ENCODE measurements at places on chromosomes 4 and X. TPM values are rescaled to one million over a fixed set of nuclear protein-coding genes. Genes with fewer than 3 reads are reported as not detected.

The CSAG1 gene
- not detected for total RNA-seq

The CTAG2 gene
- total RNA-seq: not detected

The FGA gene
- 35.4 TPM for total RNA-seq

The SLC16A2 gene
- 7.2 TPM for total RNA-seq

The BANK1 gene
- total RNA-seq: 12.2 TPM

The ARAP2 gene
- total RNA-seq: 74.5 TPM

GRCh38 chrX:133333154-133333750 is 82.0 kb downstream of the GPC4 start:
- H3K4me1 ChIP-seq: no peaks in the 10 kb centered on the region
- H3K27ac ChIP-seq: no peak overlapping the region
- no peaks in the 10 kb centered on the region for H3K36me3 ChIP-seq
- H3K4me3 ChIP-seq: no peak overlapping the region
- no peak for DNase-seq
- H3K27me3 ChIP-seq: no peaks in the 10 kb centered on the region

- H3K27ac ChIP-seq: no peak overlapping the region
- no peaks in the 10 kb centered on the region for H3K4me1 ChIP-seq
- no peak overlapping the region for H3K4me3 ChIP-seq
- DNase-seq: no peak
- no peaks in the 10 kb centered on the region for H3K36me3 ChIP-seq
These were observed 111.2 kb downstream of the COL25A1 start for GRCh38 chr4:109191216-109191615.

DNA sequence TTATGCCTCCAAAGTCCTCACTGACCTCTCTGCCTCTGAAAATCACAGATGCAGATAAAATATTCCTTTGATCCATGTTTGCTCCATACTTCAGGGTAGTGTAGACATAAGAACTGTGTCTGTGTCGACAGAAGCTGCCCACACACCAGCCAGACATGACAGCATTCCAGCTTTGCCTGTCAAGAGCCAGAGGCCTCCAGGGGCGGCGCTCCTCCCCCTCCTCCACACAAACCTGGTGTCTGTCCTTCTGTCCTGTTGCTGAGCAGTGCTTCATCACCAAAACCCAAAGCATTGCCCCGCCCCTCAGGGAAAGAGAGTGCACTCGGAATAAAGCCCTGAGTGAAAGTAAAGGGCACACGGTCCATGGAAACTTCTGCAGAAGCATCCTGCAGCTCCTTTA is 379.4 kb downstream of the FBXW7 start:
- H3K27me3 ChIP-seq: no peaks in the 10 kb centered on the region
- no peaks in the 10 kb centered on the region for H3K4me1 ChIP-seq
- H3K27ac ChIP-seq: no peak overlapping the region
- H3K36me3 ChIP-seq: no peaks in the 10 kb centered on the region
- DNase-seq: no peak

GRCh38 chr4:114005569-114006442 is 26.4 kb upstream of the ARSJ start:
- no peak for DNase-seq
- H3K4me1 ChIP-seq: peaks cover 10% of the 10 kb centered on the region
- no peaks in the 10 kb centered on the region for H3K27me3 ChIP-seq
- no peak overlapping the region for H3K4me3 ChIP-seq
- no peaks in the 10 kb centered on the region for H3K36me3 ChIP-seq

- H3K4me3 ChIP-seq: no peak overlapping the region
- H3K36me3 ChIP-seq: no peaks in the 10 kb centered on the region
- H3K27ac ChIP-seq: no peak overlapping the region
- DNase-seq: no peak
- no peaks in the 10 kb centered on the region for H3K4me1 ChIP-seq
These were observed 42.5 kb downstream of the FAAH2 start for GRCh38 chrX:57329008-57329407.

DNA sequence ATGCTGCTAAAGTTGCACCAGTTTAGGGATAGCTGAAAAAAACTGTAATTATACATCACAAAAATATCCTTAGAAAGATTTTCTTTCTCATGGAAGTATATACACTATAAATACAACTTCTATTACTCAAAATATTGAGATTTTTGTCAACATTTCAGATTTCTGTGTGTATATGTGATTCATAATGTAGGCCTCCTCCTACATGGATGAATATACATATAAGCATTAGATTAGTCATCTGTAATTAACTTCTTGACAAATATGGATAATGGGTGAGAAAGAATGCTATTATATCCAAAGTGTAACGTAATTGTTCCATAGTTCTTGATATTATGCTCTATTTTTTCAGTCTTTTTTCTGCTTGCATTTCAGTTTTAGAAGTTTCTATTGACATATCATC is 124.9 kb downstream of the CBLL2 start:
- no peaks in the 10 kb centered on the region for H3K27me3 ChIP-seq
- H3K4me1 ChIP-seq: no peaks in the 10 kb centered on the region
- no peak overlapping the region for H3K27ac ChIP-seq
- DNase-seq: no peak

DNA sequence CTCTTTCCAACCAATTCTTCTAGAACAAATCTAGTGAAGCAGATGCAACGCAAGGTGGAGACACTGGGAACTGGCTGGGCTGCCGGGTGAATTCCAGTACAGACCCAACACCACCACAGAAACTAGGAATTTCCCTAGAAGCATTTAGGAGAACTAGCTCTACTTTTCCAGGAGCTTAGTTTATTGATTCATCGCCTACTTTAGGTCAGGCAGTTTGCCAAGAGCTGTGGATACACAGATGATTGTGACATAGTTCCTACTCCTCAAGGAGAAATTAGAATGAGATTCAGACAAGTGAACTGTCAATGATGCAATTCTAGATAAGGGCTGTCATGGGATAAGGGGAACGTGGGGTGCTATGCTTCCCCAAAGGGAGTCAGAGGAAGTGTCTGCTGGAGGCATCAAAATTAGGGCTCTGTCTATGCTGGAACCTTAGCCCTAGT is 350.0 kb downstream of the CAMK2D start:
- peaks cover 8% of the 10 kb centered on the region for H3K4me1 ChIP-seq
- no peaks in the 10 kb centered on the region for H3K27me3 ChIP-seq
- no peak overlapping the region for H3K4me3 ChIP-seq
- H3K36me3 ChIP-seq: no peaks in the 10 kb centered on the region
- no peak overlapping the region for H3K27ac ChIP-seq
